ENCODE measurements at places on chromosomes 16 and 17. TPM values are rescaled to one million over a fixed set of nuclear protein-coding genes. Genes with fewer than 3 reads are reported as not detected.

- no peak overlapping the region for H3K4me3 ChIP-seq
- no peak overlapping the region for H3K27ac ChIP-seq
- no peaks in the 10 kb centered on the region for H3K27me3 ChIP-seq
- no peaks in the 10 kb centered on the region for H3K4me1 ChIP-seq
Measured at GRCh38 chr17:13027246-13027645, 9.4 kb upstream of the ELAC2 start.

DNA sequence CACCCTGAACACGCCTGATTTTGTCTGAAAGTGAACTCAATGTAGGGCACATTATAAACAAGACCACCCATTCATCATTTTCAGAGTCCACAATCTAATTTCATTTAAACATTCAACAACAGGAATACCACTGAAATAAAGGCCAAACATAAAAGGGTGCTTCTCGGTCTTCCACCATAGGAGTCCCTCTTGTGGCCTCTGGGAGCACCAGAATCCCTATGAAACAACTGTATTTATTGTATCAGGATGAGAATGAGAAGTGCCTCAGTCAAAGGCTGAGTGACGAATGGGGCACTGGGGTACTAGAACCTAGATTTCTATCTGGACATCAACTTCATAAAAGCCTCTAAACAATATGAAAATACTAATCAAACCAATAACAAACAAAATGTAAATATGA lies 40.4 kb downstream of the NXPH3 start:
- H3K4me3 ChIP-seq = no peak overlapping the region
- H3K27me3 ChIP-seq = no peaks in the 10 kb centered on the region
- no peak for DNase-seq
- no peaks in the 10 kb centered on the region for H3K36me3 ChIP-seq
- H3K27ac ChIP-seq = no peak overlapping the region

DNA sequence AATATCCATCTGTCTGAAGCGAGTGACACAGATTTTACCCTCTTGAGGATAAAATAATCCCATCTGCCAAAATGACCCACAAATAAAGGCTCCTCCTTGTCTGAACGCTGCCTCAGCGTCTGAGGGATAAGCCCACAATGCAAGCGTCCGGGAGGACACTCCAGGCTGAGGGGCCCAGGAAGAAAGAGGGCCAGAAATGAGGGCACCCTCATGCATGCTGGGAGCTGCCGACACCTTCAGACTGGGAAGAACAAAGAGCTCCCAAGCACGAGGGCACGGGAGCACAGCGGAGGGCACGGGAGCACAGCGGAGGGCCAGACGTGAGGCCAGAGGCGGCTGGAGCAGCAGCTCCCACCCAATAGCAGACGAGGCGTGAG lies 126.9 kb downstream of the ZNF778 start:
- H3K27me3 ChIP-seq = no peaks in the 10 kb centered on the region
- peaks cover 31% of the 10 kb centered on the region for H3K4me1 ChIP-seq
- no peaks in the 10 kb centered on the region for H3K36me3 ChIP-seq
- no peak overlapping the region for H3K4me3 ChIP-seq
- no peak overlapping the region for H3K27ac ChIP-seq

The KRTAP3-1 gene
- not detected for total RNA-seq

The NLRC3 gene
- total RNA-seq = 0.33 TPM

The MYH1 gene
- total RNA-seq = not detected

- H3K4me1 ChIP-seq = peaks cover 7% of the 10 kb centered on the region
- no peak for DNase-seq
- H3K27me3 ChIP-seq = no peaks in the 10 kb centered on the region
- no peaks in the 10 kb centered on the region for H3K36me3 ChIP-seq
Measured at GRCh38 chr17:32928586-32929535, 908 bp downstream of the TMEM98 start.

GRCh38 chr17:64223283-64223682 lies 39.8 kb downstream of the TEX2 start:
- peaks cover 2% of the 10 kb centered on the region for H3K4me1 ChIP-seq
- H3K4me3 ChIP-seq = no peak overlapping the region
- H3K36me3 ChIP-seq = no peaks in the 10 kb centered on the region
- H3K27ac ChIP-seq = no peak overlapping the region
- no peaks in the 10 kb centered on the region for H3K27me3 ChIP-seq

DNA sequence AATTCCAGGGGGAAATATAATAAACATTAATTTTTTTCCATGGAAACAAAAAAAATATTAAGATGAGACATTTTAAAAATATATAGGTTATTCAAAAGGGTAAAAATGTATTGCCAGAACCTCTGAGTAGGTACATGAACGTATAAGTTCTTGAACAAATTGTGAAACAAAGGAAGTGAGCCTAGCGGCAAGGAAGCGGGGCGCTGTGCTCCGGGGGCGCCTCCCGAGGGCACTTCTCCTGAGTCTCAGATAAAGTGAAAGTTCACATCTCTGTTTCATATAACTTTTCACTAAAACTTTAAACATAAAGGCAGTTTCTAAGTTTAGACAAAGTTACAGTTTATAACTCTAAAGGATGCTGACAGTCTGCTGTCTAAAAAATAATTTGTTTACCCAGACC lies 52.3 kb downstream of the TNRC6C start:
- H3K27ac ChIP-seq = no peak overlapping the region
- no peaks in the 10 kb centered on the region for H3K36me3 ChIP-seq
- DNase-seq = no peak
- H3K4me3 ChIP-seq = no peak overlapping the region

The ITGAL gene
- 1.7 TPM for total RNA-seq

The CLEC18C gene
- total RNA-seq = 0.25 TPM

The HOXB7 gene
- 1.00 TPM for total RNA-seq

DNA sequence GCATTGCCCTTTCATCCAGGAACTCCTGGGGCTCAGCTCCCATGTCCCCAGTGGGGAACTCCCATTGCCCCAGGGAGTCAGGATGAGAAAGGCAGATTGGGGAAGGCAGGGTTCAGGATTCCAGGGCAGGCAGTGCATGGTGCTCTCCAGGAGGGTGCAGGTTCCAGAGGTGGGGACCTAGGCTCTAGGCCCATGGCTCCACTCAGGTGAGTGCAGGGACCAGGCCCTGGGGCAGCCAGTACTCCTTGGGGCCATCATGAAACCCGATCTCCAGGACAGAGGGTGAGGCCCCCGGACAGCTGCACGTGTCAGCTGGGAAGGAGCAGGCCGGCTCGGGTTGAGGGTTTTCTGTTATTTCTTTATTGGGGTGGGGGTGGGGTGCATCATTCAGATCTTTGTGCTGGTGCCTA lies 1.3 kb upstream of the MTSS2 start:
- no peak overlapping the region for H3K4me3 ChIP-seq
- no peaks in the 10 kb centered on the region for H3K27me3 ChIP-seq
- H3K4me1 ChIP-seq = peaks cover 57% of the 10 kb centered on the region
- peak overlapping the region; percentile 79 for H3K27ac ChIP-seq
- H3K36me3 ChIP-seq = no peaks in the 10 kb centered on the region

The KCNJ18 gene
- not detected for total RNA-seq

The ADPRM gene
- 12.4 TPM for total RNA-seq

The PDIA2 gene
- total RNA-seq = not detected

DNA sequence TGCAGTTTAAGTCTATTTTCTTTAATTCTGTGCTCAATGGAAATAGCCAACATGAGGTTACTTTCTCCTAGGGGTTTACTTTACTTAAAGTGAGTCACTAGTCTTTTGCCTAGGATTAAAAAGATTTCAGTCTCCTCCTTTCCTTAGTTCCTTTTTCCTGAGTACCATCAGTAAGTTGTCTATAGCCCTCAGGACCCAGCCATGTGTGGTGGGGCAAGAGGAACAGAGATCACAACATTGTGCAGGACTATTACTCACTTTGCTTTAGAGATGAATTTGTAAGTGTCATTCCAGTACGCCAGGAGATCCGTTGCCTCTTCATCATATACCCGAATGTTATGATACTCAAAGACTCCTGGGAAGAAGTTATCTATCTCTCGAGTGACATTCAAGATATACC lies 27.7 kb upstream of the CORO6 start:
- no peak overlapping the region for H3K27ac ChIP-seq
- no peak overlapping the region for H3K4me3 ChIP-seq
- H3K4me1 ChIP-seq = peaks cover 3% of the 10 kb centered on the region
- no peaks in the 10 kb centered on the region for H3K36me3 ChIP-seq

The PIPOX gene
- total RNA-seq = 2.0 TPM

DNA sequence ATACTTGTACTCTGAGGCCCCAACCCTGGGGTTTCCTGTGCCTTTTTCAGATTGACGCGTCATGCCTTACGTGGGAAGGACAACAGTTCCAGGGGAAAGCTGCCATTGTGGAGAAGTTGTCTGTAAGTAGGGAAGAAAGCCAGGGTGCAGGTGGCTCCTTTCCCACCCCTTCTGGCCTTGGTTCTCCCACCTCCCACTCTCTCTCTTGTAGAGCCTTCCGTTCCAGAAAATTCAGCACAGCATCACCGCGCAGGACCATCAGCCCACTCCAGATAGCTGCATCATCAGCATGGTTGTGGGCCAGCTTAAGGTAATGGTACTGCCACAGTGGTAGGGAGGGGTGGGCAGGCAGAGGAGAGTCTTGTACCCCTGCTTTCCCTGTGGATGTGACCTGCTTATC lies 4.6 kb upstream of the EDC4 start:
- H3K4me3 ChIP-seq = no peak overlapping the region
- DNase-seq = no peak
- H3K4me1 ChIP-seq = peaks cover 2% of the 10 kb centered on the region
- H3K27me3 ChIP-seq = no peaks in the 10 kb centered on the region
- H3K27ac ChIP-seq = no peak overlapping the region

The CLCN7 gene
- total RNA-seq = 70.9 TPM

- no peaks in the 10 kb centered on the region for H3K27me3 ChIP-seq
- H3K4me3 ChIP-seq = peak overlapping the region; percentile 46
- H3K4me1 ChIP-seq = peaks cover 2% of the 10 kb centered on the region
Measured at GRCh38 chr17:73091770-73092522, 542 bp downstream of the SLC39A11 start.

The KRT23 gene
- not detected for total RNA-seq

- H3K27me3 ChIP-seq = no peaks in the 10 kb centered on the region
- no peaks in the 10 kb centered on the region for H3K36me3 ChIP-seq
- no peak within 1 kb of the TSS for H3K27ac ChIP-seq
- peaks cover 5% of the 10 kb centered on the region for H3K4me1 ChIP-seq
- no peak within 1 kb of the TSS for H3K4me3 ChIP-seq
Measured at GRCh38 chr17:19747829-19748806, at the start of gene ALDH3A1. ALDH3A1 (minus strand) TSS chr17:19748298; CDS start chr17:19745129, 3,169 bp downstream.

- H3K27ac ChIP-seq = no peak overlapping the region
- H3K27me3 ChIP-seq = no peaks in the 10 kb centered on the region
- no peak overlapping the region for H3K4me3 ChIP-seq
- H3K4me1 ChIP-seq = no peaks in the 10 kb centered on the region
Measured at GRCh38 chr16:48870141-48870540, 260.2 kb upstream of the N4BP1 start.

DNA sequence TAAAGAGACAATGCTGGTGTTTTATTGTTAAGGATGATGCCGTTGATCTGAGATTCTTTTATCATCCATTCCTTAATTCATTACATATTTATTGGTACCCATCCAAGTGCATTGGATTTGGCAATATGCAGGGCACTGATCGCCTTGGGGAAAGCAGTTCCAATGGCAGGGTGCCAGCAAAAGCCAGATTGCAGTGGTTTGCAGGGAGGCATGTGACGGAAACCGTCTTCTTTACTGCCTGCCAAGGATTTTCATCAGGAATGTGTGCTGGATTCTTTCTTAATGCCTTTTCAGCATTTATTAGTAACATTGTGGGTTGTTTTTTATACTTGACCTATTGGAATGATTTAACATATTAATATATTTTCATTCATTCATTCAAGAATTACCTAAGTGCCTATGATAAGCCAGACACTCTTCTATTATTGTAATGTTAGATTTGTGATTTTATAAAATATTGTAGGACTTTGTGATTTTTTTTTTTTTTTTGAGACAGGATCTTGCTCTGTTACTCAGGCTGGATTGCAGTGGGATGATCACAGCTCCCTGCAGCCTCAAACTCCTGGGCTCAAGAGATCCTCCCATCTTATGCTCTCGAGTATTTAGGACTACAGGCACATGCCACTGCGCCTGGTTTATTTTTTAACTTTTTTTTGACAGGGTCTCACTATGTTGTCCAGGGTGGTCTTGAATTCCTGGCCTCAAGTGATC lies 93.4 kb upstream of the TNRC6A start:
- no peaks in the 10 kb centered on the region for H3K36me3 ChIP-seq
- peak; percentile 68 for DNase-seq
- H3K27me3 ChIP-seq = no peaks in the 10 kb centered on the region
- no peak overlapping the region for H3K27ac ChIP-seq
- H3K4me1 ChIP-seq = peaks cover 1% of the 10 kb centered on the region
- no peak overlapping the region for H3K4me3 ChIP-seq

- peak; percentile 18 for DNase-seq
- no peaks in the 10 kb centered on the region for H3K36me3 ChIP-seq
- H3K27me3 ChIP-seq = no peaks in the 10 kb centered on the region
- no peak overlapping the region for H3K27ac ChIP-seq
- no peak overlapping the region for H3K4me3 ChIP-seq
- peaks cover 11% of the 10 kb centered on the region for H3K4me1 ChIP-seq
Measured at GRCh38 chr16:88309174-88309907, 73.4 kb upstream of the ZNF469 start.

GRCh38 chr16:89689142-89689541 lies 2.7 kb downstream of the CDK10 start:
- H3K4me3 ChIP-seq = no peak overlapping the region
- H3K27ac ChIP-seq = no peak overlapping the region

The ANKS3 gene
- 33.5 TPM for total RNA-seq

The SLC43A2 gene
- 11.2 TPM for total RNA-seq

The MARCHF10 gene
- 0.57 TPM for total RNA-seq

DNA sequence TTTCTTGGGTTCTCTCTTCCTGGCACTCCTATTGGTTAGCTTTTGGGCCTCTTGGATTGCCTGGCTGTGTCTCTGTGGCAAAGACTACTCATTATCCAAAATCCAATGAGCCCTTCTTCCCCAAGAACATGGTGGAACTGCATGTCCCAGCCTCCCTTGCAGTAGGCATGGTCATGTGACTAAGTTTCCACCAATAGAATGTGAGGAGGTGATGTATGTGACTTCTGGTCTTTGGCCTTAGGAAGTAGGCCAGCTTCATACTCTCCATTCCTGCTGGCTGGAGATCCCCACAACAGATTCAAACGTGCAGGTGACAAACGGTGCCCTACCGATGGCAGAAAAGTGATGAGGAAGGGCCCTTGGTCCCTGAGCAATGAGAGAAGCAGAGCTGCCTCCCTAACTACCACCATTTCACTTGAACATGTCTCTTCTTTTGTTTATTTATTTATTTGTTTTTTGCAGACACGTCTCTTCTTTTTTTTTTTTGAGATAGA lies 17.3 kb upstream of the SPN start:
- H3K27ac ChIP-seq = no peak overlapping the region
- no peaks in the 10 kb centered on the region for H3K4me1 ChIP-seq
- no peaks in the 10 kb centered on the region for H3K27me3 ChIP-seq
- no peaks in the 10 kb centered on the region for H3K36me3 ChIP-seq

- H3K36me3 ChIP-seq = no peaks in the 10 kb centered on the region
- H3K27me3 ChIP-seq = no peaks in the 10 kb centered on the region
- no peak for DNase-seq
Measured at GRCh38 chr17:50312308-50312707, 33.6 kb upstream of the XYLT2 start.

Measured in ovary (tissue), 10 donors.